ENCODE measurements at places on chromosomes 16 and 17. TPM values are rescaled to one million over a fixed set of nuclear protein-coding genes. Genes with fewer than 3 reads are reported as not detected.

DNA sequence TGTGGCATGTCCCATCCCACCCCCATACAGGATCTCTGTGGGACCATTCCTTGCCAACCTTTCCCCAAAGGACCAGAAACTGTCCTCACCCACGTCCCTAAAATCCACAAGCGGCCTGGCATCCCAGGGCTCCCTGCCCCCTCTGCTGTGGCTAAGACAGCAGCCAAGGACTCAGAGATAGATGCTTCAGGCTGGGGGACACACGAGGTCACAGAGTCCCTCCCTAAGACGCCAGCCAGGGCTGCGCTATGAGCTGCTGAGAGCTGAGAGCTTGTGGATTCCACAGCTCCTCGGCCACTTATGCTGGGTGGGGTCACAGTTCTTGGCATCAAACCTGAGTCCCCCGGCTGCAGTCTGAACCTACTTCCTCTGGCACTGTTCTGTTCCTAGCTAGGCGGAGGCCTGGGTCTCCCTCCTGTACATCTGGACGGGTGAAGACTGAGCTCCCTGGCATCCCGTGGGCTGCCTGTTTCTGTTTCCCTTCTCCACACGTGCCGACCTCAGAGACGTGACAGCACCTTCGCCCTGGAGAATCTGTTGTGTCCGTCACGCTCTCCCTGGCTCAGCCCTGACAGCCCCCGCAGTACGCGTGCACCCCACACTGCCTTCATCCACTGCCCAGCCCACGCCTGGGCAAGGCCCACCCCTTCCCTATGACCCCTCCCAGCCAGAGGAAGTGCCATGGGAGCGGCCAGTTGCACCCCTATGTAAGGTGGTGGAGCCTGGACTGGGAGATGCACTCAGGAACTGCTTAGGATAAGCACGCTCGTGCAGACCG, 61.2 kb downstream of the ENGASE start:
- DNase-seq = no peak

The WFDC1 gene
- polyA plus RNA-seq = not detected

DNA sequence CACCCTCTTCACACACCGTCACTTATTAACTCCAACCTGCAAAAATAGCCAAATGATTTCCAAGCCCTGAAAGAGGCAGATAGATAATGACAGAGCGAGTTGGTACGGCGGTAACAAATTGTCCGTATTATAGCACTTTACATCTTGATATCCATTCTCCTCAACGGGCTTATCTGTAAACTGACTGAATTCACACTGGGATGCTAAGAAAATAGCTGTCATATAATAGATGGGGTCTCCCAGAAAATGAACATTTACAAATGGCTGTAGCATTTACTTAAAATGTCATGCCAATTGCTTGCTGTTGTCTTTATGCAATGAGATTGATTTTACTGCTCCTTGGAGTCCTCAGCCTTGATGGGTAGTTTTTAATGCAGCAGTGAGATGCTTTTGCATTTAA, 225.8 kb upstream of the SDK2 start:
- DNase-seq = no peak

DNA sequence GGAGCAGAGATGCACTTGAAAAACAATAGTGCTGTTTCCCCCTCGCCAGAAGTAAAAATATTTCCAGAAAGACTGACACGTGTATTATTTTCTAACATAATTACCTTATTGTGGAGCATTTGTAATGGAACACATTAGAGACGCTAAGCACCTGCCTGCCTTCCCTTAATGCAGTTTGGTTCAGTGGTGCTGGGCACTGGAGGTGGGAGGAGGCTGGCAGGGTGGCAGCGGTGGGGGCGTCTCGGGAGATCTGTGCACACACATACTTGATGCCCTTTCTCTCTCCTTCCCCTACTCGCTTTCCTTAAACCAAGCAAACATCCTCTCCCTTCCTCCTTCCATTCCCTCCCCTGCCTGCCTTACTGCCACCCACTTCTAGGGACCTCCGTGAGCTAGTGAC, 156.6 kb upstream of the SDK2 start:
- DNase-seq = no peak

The SLC38A8 gene
- not detected for polyA plus RNA-seq

DNA sequence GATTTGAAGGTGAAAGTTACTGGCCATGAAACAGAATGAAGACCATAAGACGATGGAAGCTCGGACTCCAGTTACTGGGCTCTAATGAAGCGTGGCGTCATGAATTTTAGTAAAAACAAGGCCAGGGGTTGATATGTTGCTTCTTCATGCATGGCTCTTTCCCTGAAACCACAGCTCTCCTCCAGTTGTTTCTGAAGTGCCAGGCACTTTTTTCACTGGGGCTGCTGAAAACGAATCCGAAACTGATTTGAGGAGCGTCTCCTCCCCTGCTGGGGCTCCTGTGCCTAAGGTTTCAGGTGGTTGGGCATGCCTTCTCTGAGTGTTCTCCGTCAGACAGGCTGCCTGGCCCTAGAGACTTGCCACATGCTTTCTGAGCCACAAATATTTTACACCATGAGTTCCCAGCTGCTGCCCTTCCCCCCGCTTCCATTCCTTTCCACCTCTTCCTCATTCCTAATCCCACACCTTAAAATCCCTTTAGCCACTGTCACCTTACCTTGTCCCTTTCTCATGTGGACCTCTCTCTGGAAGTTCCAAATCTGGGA, 3.7 kb upstream of the MYL4 start:
- no peak for DNase-seq

DNA sequence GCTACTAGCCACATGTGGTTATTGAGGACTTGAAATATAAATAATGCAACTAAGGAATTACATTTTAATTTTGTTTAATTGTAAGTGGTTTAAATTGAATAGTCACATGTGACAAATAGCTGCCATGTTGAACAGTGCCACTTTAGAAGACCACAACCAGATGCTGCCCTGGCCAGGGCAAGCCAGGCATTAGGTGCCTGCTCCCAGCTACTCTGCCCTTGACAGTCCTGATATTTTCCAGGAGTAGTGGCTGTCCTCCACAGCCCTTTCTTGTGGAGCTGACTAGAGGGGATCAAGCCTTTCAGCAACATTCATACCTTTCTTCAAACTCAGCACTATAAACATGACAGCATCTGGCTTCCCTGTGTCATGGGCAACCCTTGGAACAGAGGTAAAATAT, 31.0 kb downstream of the TMEM100 start:
- DNase-seq = no peak

The FOXF1 gene
- not detected for polyA plus RNA-seq

GRCh38 chr17:6381526-6382465, 53.1 kb downstream of the AIPL1 start:
- no peak for DNase-seq

The GNG13 gene
- polyA plus RNA-seq = not detected

All from CD14-positive monocyte (primary cell).